Erythroblast (primary cell): ENCODE measurements at places on chromosomes 4 and X.

DNA sequence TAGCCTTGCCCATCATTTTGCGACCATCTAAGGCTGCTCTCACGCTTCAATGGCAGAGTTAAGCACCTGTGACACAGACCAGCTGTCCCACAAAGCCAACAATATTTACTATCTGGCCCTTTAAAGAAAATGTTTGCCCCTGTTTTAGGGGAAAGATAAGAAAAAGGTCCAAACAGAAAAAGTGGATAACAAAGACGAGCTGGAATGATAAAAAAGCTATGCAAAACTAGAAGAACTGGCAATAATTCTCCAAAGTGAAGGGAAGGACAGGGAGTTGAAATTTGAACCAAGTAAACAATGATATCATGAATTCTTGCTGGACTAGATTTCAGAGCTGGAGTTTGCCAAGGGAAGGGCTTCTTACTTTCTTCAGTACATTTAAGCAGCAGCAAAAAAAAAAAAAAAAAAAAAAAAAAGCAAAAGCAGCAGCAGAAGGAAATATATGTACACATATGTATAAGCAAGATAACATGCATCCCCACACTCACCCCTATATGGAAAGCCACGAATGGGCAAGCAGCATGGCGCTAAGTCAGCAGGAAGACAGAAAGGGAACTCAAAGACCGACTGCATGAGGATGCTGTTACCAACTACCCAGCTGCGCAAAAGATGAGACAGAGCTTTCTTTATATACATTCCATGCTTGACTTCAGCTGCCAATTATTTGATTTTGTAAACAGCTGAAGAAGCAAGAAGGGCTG, 12.5 kb downstream of the TRAPPC2 start:
- peak; percentile 54 for DNase-seq

DNA sequence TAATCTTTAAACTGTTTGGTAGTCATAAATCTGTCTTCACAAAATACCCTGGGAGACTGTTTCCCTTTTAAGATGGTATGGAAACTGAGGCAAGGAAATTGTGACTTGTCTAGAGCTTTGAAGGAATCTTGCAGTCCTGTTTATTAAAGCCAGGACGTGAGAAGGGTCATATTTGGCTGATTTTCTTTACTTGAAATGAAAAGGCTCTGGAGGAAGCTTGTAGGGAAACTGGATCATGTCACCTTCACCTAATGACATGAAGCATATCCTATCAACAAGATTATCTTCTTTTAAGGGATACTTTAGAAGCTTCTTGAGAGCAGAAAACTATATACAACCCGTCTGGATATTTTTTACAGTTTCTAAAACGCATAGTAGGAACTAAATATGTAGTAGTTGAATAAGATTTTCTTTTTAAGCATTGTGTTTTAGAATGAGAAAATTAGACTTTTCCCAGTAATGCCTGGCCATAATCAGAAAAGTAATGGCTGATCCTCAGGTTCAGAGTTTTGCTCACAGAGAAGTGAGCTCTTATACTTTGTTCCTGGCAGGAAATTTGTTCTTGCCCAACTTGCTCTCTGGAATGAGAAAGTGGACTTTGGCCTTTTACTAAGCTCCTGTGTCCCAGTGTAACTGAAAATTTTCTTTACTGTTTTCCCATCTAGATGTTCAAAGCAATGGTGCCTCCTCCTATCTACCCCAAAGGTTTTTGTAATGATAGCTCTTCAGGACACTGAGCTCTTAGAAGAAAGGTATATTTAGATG, 136.8 kb upstream of the AFF2 start:
- DNase-seq = no peak

GRCh38 chr4:136855886-136856285, 676.4 kb downstream of the PCDH18 start:
- no peak for DNase-seq

GRCh38 chr4:10035130-10035529, 13.8 kb upstream of the SLC2A9 start:
- no peak for DNase-seq

- DNase-seq = no peak
These were observed 89.0 kb upstream of the NMU start for GRCh38 chr4:55725057-55725456.

GRCh38 chr4:38189445-38189844, 229.2 kb downstream of the PTTG2 start:
- peak; percentile 6 for DNase-seq

GRCh38 chrX:15165832-15166231, 104.1 kb downstream of the ASB9 start:
- DNase-seq = no peak

DNA sequence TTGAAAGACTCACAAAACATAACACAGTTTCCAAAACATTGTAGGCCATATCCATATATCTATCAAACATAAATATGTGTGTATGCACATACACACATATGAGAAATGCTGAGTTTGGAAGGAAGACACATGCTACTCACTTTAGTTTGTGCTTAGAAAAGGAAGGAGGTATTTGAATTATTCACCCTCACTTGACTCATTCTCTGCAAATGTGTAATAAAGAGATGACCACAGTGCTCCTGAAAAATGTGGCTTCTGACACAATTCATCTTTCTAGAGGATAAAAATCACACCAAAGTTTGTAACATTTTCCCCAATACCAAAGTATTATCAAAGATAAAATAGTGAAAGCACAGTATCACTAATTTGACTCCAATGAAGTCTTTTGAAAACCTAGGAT, 950.1 kb downstream of the FAT4 start:
- DNase-seq = no peak

GRCh38 chrX:110805303-110805702, 9.7 kb upstream of the CHRDL1 start:
- DNase-seq = no peak

GRCh38 chr4:98976716-98977115, 18.8 kb upstream of the METAP1 start:
- DNase-seq = no peak
